Activated CD4-positive, alpha-beta memory T cell treated with anti-CD3 and anti-CD28 coated beads, Interleukin-2, amount 10 ng/mL, durations not matched to agents 7 days and 5 days (primary cell): ENCODE measurements at places on chromosomes 2 and 18. TPM values are rescaled to one million over a fixed set of nuclear protein-coding genes. Genes with fewer than 3 reads are reported as not detected.

Gene GPR75
- 1.4 TPM for total RNA-seq

Gene AMER3
- total RNA-seq, result not detected

Gene KLF11
- total RNA-seq, result 14.4 TPM

GRCh38 chr2:127413782-127414637 lies 4.2 kb upstream of the PROC start:
- peaks cover 43% of the 10 kb centered on the region for H3K4me1 ChIP-seq
- DNase-seq, result no peak
- H3K36me3 ChIP-seq, result no peaks in the 10 kb centered on the region
- H3K4me3 ChIP-seq, result no peak overlapping the region
- peaks cover 29% of the 10 kb centered on the region for H3K27me3 ChIP-seq

- no peak overlapping the region for H3K27ac ChIP-seq
- H3K4me3 ChIP-seq, result no peak overlapping the region
- no peaks in the 10 kb centered on the region for H3K27me3 ChIP-seq
- H3K36me3 ChIP-seq, result no peaks in the 10 kb centered on the region
- DNase-seq, result peak; percentile 26
Observed at GRCh38 chr2:25700221-25700660, 26.9 kb upstream of the DTNB start.

- H3K27ac ChIP-seq, result no peak overlapping the region
- H3K4me1 ChIP-seq, result peaks cover 27% of the 10 kb centered on the region
- DNase-seq, result no peak
- H3K36me3 ChIP-seq, result no peaks in the 10 kb centered on the region
- no peak overlapping the region for H3K4me3 ChIP-seq
Observed at GRCh38 chr2:213281156-213281555, 3.1 kb upstream of the SPAG16 start.

GRCh38 chr2:60947056-60947455 lies 65.7 kb downstream of the REL start:
- H3K27me3 ChIP-seq, result no peaks in the 10 kb centered on the region
- no peak overlapping the region for H3K4me3 ChIP-seq
- DNase-seq, result no peak
- no peak overlapping the region for H3K27ac ChIP-seq
- peaks cover 18% of the 10 kb centered on the region for H3K4me1 ChIP-seq

GRCh38 chr2:240387669-240388358 lies 47.6 kb upstream of the GPC1 start:
- DNase-seq, result no peak
- H3K27me3 ChIP-seq, result no peaks in the 10 kb centered on the region
- no peak overlapping the region for H3K4me3 ChIP-seq
- no peaks in the 10 kb centered on the region for H3K36me3 ChIP-seq
- peaks cover 3% of the 10 kb centered on the region for H3K4me1 ChIP-seq

- no peak overlapping the region for H3K4me3 ChIP-seq
- H3K27me3 ChIP-seq, result no peaks in the 10 kb centered on the region
- DNase-seq, result no peak
Observed at GRCh38 chr2:67215214-67216055, 181.7 kb upstream of the ETAA1 start.

GRCh38 chr18:32213693-32214092 lies 23.9 kb downstream of the MEP1B start:
- peaks cover 2% of the 10 kb centered on the region for H3K27me3 ChIP-seq
- H3K27ac ChIP-seq, result no peak overlapping the region
- no peaks in the 10 kb centered on the region for H3K4me1 ChIP-seq
- no peak overlapping the region for H3K4me3 ChIP-seq
- no peaks in the 10 kb centered on the region for H3K36me3 ChIP-seq

DNA sequence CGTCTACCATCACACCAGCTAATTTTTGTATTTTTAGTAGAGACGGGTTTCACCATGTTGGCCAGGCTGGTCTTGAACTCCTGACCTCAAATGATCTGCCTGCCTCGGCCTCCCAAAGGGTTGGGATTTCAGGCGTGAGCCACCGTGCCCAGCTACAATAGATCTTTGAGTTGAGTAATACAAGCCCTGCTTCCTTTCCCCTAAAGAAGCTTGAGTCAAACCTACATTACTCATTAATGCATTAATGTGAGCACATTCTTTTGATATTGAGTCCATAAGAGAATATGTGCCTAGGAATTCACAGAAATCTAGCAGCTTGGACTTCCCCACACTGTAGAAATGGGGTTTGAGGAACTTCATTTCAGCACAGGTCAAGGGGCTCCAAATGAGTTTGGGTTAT lies 39.6 kb downstream of the PSMG2 start:
- H3K27me3 ChIP-seq, result no peaks in the 10 kb centered on the region
- no peak overlapping the region for H3K27ac ChIP-seq
- H3K4me3 ChIP-seq, result no peak overlapping the region
- H3K36me3 ChIP-seq, result no peaks in the 10 kb centered on the region
- no peaks in the 10 kb centered on the region for H3K4me1 ChIP-seq
- no peak for DNase-seq

GRCh38 chr2:169393068-169393590 lies 30.8 kb upstream of the LRP2 start:
- peaks cover 35% of the 10 kb centered on the region for H3K27me3 ChIP-seq
- no peak overlapping the region for H3K27ac ChIP-seq
- no peak for DNase-seq
- H3K4me1 ChIP-seq, result no peaks in the 10 kb centered on the region

- DNase-seq, result no peak
- H3K4me3 ChIP-seq, result no peak overlapping the region
- peaks cover 30% of the 10 kb centered on the region for H3K27me3 ChIP-seq
- no peak overlapping the region for H3K27ac ChIP-seq
- no peaks in the 10 kb centered on the region for H3K36me3 ChIP-seq
Observed at GRCh38 chr2:65292461-65293011, 64.9 kb downstream of the ACTR2 start.
